Fibroblast of gingiva (primary cell): ENCODE measurements at places on chromosomes 4 and X.

DNA sequence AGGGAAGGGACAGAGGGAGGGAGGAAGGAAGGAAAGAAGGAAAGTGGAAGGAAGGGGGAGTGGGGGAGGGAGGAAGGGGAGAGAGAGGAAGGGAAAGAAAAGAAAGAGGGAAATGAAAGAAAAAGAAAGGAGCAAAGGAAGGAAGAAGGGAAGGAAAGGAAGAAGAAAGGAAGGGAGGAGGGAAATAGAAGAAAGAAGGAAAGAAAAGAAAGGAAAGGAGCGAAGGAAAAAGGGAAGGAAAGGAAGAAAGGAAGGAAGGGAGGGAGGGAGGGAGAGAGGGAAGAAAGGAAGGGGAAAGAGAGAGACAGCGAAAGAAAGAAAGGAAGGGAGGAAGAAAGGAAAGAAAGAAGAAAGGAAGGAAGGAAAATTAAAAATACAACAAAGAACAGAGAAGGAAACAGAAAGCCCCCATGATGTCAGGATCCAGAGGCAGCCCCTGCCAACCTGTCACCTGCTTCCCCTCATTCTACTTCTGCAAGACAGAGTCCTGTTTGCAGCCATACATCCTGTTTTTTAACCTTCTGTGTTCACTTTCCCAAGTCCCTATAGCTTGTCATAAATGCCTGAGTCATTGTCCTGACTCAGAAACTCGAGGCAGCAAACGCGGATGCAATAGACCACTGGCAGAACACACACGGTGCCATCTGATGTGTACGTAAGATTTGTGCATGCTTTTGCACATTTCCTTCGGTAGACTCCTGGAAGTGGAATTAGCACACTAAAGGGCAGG, 77.0 kb upstream of the C4orf50 start:
- DNase-seq, result no peak

DNA sequence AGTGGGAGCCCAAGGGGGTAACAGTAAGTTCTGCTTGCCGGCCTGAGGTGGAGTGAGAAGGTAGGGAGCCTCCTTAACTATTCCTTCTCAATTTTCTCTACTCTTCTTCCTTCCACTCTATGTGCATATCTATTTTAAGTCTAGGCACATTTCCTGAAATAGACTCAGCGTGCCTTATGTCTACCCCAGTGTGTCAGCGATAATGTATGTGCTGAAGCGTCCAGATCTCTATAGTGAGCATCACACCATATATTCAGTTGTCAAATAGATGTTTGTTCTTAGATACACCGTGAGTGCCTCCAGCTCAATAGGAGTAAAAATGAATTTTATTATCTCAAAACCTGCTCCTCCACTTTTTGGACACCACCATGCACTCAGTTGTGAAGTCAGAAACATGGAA, 51.5 kb upstream of the RAB33B start:
- DNase-seq, result no peak

DNA sequence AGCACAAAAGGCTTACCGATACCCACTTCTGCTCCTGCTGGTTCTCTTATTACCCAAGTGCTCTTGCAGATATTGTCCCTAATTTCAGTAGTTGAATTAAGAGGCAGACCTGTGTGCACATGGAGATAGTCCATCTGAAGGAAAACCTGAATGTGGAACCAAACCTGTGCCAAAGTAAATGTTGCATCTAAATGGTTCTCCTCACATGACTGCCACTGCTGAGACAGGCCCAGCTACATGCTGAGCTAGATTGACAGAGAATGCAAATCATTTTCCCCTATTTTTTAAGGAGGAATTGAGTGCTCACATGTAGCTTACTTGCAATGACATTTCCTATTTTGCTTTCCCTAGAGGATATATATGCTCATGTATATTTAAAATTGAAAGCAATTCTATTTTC, 609.1 kb upstream of the TECRL start:
- no peak for DNase-seq

DNA sequence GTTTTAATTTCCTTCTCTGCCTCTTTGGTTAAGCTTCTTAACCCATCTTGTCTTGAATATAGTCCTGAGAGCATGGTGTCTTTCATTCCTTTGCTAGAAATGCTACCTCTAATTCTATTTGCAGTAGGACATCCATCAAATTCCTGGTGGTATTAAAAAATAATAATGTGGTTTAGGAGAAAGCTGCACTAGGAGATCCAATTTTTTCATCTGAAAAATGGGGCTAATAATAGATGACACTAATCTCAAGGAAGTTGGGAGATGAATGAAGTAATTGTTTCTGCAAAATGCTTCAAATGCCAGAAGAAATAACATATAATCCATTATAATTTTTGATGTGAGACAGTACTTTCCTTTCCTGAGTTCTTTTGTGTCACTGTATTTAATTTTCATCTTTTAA, 194.9 kb downstream of the PACRGL start:
- DNase-seq, result no peak

DNA sequence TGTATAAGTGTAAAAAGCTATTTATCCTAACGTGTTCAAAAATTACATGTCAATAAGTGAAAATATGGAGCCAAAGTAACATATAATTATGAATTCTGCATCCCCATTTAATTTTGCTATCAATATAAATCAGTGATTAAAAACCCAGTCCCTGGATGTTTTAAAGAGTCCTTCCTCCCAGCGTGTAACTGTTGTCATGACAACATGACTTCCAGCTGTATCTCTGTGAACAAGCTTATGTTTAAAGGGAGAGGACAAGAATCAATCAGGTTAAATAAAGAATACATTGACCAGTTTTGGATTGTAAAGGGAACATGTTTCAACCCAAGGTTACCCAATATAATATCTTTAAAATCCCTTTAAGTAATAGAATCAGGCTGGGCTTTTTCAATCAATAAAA, 219.7 kb downstream of the NSUN7 start:
- DNase-seq, result no peak

DNA sequence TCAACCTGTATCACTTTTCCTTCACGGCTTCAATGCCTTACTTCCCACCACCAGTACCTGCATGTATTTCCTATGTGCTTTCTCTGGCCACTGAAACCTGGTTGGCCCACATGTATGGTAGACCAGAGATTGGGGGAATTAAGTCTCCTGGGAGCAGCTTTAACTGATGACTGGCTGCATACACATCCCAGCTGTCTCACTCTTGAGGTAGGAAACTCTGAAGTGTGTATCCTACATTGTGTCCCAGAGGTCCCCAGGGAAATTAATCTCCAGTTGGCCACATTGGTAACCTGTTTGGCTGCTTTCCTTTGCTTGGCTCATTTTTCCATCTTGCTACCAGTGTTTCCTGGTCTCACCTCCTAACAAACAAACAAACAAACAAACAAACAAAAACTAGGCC, 124.4 kb downstream of the ZNF827 start:
- no peak for DNase-seq

DNA sequence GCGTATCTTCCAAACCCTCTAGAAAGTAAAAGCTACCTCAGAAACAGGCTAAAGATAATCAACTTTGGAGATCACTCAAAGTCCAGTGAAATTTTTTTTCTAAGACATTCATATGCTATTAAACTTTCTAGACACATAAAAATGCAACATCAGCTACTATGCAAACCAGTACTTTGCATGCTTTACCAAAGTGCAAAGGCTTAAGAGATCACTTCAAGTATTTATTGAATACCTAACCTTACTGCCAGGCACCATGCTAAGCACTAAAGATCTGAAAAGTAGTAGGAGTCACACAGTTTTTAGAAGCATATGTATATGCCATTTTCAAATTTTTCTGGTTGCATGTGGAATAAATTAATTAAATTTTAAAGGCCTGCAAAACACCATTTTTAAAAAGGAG, 115.8 kb downstream of the THOC2 start:
- DNase-seq, result no peak

DNA sequence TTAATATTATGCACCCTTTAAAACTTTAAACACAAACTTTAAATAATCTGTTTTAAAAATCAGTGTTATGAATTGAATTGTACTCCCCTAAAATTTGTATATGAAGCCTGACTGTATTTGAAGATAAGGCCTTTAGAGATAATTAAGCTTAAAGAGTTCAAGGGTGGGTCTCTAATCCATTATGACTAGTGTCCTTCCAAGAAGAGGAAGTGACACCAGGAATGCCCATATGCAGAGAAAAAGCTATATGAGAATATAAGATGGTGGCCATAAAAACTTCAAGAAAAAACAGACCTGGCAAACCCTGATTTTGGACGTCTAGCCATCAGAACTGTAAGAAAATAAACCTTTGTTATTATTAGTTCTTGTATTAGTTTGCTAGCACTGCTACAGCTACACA, 29.0 kb downstream of the UGT2A2 start:
- no peak for DNase-seq

- DNase-seq, result no peak
These were observed 24.8 kb upstream of the GATB start for GRCh38 chr4:151785484-151786157.

DNA sequence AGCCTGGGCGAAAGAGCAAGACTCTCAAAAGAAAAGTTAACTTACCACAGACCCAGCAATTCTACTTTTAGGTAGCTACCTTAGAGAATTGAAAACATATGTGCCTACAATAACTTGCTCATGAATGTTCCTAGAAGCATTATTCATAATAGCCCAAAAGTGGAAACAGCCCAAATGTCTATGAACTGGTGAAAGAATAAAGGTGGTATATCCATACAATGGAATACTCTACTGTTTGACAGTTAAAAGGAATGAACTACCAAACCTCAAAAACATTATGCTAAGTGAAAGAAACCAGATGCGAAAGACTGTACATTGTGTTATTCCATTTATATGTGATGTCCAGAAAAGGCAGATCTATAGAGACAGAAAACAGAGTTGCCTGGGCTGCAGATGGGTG, 131.4 kb downstream of the UCHL1 start:
- DNase-seq, result no peak
